ENCODE measurements at places on chromosomes 13 and 19.

- peaks cover 31% of the 10 kb centered on the region for H3K36me3 ChIP-seq
- peaks cover 2% of the 10 kb centered on the region for H3K27me3 ChIP-seq
- H3K27ac ChIP-seq: no peak overlapping the region
- H3K4me3 ChIP-seq: no peak overlapping the region
- H3K4me1 ChIP-seq: peaks cover 32% of the 10 kb centered on the region
Measured at GRCh38 chr19:947707-948539, 22.1 kb downstream of the ARID3A start.

- H3K4me1 ChIP-seq: peaks cover 43% of the 10 kb centered on the region
- H3K36me3 ChIP-seq: no peaks in the 10 kb centered on the region
- peak within 1 kb of the TSS; percentile 95 for H3K4me3 ChIP-seq
- peaks cover 10% of the 10 kb centered on the region for H3K27me3 ChIP-seq
- peak within 1 kb of the TSS; percentile 96 for H3K27ac ChIP-seq
Measured at GRCh38 chr13:27171244-27171826, at the start of gene USP12. Gene USP12, minus strand, starts transcription at chr13:27171811. Its CDS starts 172 bp downstream, at chr13:27171639.

DNA sequence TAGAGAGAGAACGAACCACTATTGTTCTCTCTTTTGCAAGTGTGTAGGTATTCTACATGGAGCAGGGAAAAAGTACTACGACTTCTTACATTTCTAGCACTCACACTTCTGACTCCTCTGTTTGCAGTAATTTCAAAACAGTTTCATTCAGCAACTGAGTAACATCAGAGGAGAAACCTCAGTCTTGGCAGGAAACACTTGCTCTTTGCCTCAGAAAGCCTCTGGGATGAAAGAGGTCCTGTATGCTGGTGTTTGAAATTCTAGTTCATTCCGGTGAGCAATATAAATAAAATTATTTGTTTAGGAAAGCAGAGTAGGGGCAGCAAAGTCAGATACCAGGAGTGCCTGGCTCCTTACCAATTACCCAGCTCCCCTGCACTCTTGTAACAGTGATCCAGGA lies 595.5 kb downstream of the TBC1D4 start:
- H3K4me1 ChIP-seq: no peaks in the 10 kb centered on the region
- H3K27ac ChIP-seq: no peak overlapping the region
- no peak for DNase-seq

DNA sequence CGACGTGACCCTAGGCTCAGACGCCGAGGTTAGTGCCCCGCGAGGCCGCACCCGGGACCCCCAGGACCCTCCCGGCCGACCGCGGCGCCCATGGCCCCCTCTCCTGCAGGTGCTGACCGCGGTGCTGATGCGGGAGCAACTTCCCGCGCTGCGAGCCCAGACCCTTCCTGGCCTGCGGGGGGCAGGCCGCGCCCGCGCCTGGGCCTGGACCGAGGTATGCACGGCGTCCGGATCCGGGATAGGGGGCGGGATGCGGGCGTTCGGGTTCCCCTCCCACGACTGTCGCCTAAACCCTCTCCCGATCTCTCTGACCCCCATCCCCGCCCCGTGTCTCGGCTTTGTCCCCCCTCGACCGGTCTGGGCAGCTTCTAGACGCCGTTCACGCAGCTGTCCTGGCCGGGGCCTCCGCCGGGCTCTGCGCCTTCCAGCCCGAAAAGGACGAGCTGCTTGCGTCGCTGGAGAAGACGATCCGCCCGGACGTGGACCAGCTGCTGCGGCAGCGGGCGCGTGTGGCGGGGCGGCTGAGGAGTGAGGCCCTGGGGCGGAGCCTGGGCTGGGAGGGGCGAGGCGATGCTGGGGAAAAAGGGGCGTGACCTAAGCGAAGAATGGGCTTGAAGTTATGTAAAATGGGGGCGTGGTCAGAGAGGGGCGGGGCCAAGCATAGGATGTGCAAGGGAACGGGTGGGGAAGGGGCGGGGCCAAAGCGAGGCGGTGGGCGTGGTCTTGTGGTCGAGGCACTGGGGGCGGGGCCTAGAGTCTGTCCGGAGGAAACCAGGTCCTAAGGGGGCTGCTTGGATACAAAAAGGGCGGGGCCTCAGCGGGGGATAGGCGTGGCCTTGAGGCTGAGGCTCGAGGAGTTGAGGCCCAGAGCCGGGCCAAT lies 16.0 kb upstream of the COLGALT1 start:
- H3K27me3 ChIP-seq: peaks cover 54% of the 10 kb centered on the region
- peak overlapping the region; percentile 77 for H3K4me3 ChIP-seq
- H3K4me1 ChIP-seq: peaks cover 20% of the 10 kb centered on the region

- no peaks in the 10 kb centered on the region for H3K36me3 ChIP-seq
- DNase-seq: no peak
- H3K27me3 ChIP-seq: peaks cover 5% of the 10 kb centered on the region
- H3K4me1 ChIP-seq: peaks cover 11% of the 10 kb centered on the region
- H3K4me3 ChIP-seq: no peak overlapping the region
Measured at GRCh38 chr13:79126706-79127105, 279.3 kb downstream of the RBM26 start.

GRCh38 chr13:100660761-100661160 lies 13.8 kb downstream of the TMTC4 start:
- no peak overlapping the region for H3K4me3 ChIP-seq
- no peak overlapping the region for H3K27ac ChIP-seq
- no peaks in the 10 kb centered on the region for H3K27me3 ChIP-seq
- DNase-seq: no peak
- H3K4me1 ChIP-seq: peaks cover 18% of the 10 kb centered on the region

- no peak overlapping the region for H3K4me3 ChIP-seq
- peaks cover 4% of the 10 kb centered on the region for H3K27me3 ChIP-seq
- H3K27ac ChIP-seq: no peak overlapping the region
- no peaks in the 10 kb centered on the region for H3K36me3 ChIP-seq
Measured at GRCh38 chr13:47665043-47665442, 336.0 kb downstream of the SUCLA2 start.

GRCh38 chr19:49468746-49469447 lies 5.1 kb upstream of the FLT3LG start:
- DNase-seq: peak; percentile 64
- H3K4me3 ChIP-seq: no peak overlapping the region
- peaks cover 6% of the 10 kb centered on the region for H3K27me3 ChIP-seq
- H3K4me1 ChIP-seq: peaks cover 8% of the 10 kb centered on the region
- no peak overlapping the region for H3K27ac ChIP-seq

DNA sequence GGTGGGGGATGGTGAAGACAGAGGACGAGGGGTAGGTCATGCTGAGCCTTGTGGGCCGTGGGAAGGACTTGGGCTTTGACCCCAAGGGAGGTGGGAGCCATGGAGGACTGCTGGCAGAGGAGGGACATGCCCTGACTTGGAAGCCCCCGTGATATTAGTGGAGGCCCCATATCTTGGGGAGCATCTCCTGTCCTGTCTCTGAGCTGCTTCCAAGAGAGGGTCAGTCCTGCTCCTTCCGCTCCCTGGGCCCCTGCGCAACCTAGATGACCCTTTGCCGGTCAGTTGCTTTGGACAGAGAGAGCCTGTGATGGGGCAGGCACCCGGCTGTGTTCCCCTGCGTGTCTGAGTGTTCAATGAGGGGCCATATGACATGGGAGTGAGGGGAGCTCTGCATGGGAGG lies 5.2 kb downstream of the TLE6 start:
- DNase-seq: no peak
- no peak overlapping the region for H3K27ac ChIP-seq
- no peak overlapping the region for H3K4me3 ChIP-seq
- H3K27me3 ChIP-seq: peaks cover 100% of the 10 kb centered on the region

Data from nephron progenitor cell (in vitro differentiated cells).